ENCODE measurements at places on chromosomes 12 and 14. TPM values are rescaled to one million over a fixed set of nuclear protein-coding genes. Genes with fewer than 3 reads are reported as not detected.

RHOJ gene
- polyA plus RNA-seq: 78.7 TPM

- no peak for DNase-seq
Measured at GRCh38 chr14:54564071-54564867, 2.7 kb upstream of the SAMD4A start.

GRCh38 chr12:50918584-50919316 is 33.6 kb upstream of the HIGD1C start:
- no peak for DNase-seq

TSHR gene
- polyA plus RNA-seq: not detected

GRCh38 chr12:32402170-32402569 is 2.8 kb downstream of the FGD4 start:
- no peak for DNase-seq

GRCh38 chr14:21846227-21846885 is 172.7 kb upstream of the OR4E1 start:
- DNase-seq: no peak

DNA sequence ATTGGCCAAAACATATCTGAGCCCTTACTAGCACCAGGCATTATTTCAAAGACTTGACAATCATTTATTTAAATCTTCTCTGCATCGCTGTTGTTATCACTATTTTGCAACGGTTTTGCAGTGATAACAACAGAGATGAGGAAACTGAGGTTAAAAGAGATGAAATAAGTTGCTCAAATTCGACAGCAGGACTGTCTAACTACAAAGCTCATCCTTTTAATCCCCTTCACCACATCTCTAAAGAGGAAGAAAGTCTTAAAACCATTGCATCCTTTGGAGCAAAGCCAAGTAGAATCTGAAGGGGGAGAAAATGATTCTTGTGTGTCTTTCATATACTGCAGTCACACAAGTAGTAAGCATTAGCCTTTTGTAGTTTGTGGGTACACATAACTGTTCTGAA is 14.8 kb upstream of the ETNK1 start:
- DNase-seq: no peak

MYG1 gene
- 78.3 TPM for polyA plus RNA-seq

- no peak for DNase-seq
Measured at GRCh38 chr14:45290547-45290946, 37.5 kb upstream of the MIS18BP1 start.

KLRF1 gene
- not detected for polyA plus RNA-seq

SARNP gene
- polyA plus RNA-seq: 102 TPM

MMP17 gene
- polyA plus RNA-seq: 12.7 TPM

GRCh38 chr14:38837343-38838048 is 265.5 kb downstream of the SEC23A start:
- no peak for DNase-seq

FOXM1 gene
- 15.2 TPM for polyA plus RNA-seq

DNA sequence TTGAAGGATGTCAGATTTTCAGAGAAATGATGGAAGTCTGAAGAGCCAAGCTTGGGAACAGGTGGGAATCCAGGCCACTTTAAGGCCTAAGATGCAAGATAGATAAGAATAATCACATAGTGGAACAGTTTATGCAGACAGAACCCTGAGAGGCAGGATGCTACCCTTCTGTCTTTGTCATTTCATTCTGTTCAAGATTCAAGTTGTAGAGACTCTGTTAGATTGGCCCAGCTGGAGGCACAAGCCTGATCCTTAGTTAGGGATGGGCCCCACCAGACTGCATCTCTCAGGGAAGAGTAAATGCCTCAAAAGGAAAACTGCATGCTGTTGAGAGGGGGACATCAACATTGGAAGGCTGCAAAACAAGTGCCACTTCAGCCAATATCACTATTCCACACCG is 287.0 kb downstream of the PCNX1 start:
- DNase-seq: no peak

KRT77 gene
- not detected for polyA plus RNA-seq

DNA sequence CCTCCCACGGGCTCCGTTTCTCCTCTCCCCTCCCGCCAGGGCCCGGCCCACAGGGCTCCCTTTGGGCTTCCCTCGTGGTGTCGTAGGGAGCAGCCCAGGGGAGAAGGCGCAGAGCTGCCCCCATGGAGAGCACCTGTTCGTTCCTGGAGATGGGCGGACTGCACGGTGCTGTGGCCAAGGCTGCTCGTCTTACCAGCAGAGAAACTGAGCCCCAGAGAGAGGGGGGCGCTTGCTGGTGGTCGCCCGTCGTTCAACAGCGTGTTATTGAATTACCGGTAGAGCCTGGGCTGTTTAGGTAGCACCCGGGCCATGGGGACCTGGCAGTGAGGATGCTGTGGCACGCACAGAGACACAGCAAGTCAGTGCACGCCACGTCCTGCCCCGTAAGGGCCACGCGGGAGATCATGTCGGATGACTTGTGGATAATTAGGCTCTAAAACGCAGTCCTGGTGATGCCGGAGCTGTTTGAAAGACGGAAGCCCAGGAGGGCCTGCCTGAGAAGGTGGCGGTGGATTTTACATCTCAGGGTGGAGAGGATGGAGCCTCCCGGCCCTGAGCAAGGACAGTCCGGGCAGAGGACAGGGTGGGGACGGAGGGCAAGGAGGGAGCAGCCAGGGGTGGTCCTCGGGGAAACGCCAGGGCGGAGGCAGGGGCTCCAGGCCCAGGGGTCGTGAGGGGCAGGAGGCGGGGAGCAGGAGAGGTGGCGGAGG is 134.4 kb downstream of the ADGRD1 start:
- DNase-seq: no peak

DNA sequence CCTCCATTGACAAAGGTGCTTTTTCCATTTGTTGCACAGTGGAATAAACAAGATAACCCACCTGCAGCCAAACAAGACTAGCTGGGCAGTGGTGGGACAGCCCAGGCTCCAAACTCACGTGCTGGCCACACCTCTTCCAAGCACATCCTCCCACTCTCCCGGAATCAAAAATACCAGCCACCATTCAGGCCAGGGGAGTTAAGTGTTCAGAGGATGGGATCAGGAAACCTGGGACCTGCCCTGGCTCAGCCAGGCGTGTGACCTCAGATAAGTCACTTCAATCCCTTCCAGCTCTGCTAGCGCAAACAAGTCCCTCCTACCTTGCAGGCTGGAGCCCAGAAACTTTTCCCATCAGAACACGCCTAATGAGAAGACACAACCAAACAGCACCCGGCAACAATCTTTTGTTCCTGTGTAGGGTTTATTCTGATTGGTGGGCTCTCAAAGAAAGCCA is 43.3 kb downstream of the ACTN1 start:
- DNase-seq: no peak

- DNase-seq: no peak
Measured at GRCh38 chr14:73457041-73457923, 1.1 kb downstream of the NUMB start.

FGF6 gene
- not detected for polyA plus RNA-seq

- DNase-seq: peak; percentile 43
Measured at GRCh38 chr14:58077621-58078020, 74.4 kb downstream of the ARMH4 start.

STON2 gene
- not detected for polyA plus RNA-seq

DNA sequence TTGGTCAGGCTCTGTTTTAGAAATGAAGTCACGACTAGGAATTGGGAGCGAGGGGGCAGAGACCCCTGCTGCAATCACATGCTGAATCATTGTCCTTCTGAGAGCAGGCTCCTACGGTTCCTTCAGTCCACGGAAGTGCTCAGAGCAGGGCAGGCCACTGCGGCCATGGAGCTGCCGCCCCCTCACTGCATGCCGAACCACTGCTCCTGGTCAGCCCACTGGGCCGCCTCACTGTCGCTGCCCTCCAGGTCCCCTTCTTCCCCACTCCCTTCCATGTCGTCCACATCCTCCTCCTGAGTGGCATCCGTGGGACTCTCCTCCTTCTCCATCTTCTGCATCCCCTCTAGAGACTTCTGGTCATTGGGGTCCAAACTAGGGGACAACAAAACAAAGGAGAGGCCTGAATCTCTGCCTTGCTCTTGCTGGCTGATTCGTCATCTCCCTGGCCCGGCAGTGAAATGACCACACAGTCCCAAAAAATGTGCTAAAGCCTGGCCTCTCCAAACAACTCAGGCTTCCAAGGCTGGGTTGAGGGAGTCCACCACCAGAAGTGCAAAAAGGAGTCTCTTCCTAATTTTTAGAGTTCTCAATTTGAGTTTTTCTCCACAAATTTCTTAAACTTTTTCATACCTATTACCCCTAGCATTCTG is 29.4 kb downstream of the ANAPC7 start:
- DNase-seq: no peak

NAV3 gene
- polyA plus RNA-seq: 93.5 TPM

GRCh38 chr14:36091096-36091495 is 85.4 kb downstream of the PTCSC3 start:
- peak; percentile 89 for DNase-seq

GRCh38 chr12:25811656-25812126 is 146.8 kb upstream of the RASSF8 start:
- peak; percentile 24 for DNase-seq

DNA sequence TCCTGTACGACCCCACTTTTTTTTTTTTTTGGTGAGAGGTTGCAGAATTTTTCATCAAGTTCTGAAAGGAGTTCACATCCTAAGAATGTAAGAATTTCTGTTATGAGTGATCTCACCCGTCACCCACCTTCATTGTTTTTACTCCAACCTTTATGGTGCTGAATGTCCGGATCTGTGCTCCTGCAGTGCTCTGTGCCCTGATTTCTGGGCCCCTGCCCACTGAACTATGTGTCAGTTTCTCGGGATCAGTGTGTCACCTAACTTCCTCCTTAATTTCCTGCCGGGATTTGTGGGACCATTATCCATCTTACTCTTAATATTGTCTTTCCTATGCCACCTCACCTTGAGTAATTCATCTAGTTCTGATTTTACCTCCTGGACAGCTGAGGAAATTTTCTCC is 11.6 kb downstream of the RASSF8 start:
- DNase-seq: no peak

GRCh38 chr14:105838591-105839424 is 312.4 kb downstream of the TMEM121 start:
- DNase-seq: no peak

DNA sequence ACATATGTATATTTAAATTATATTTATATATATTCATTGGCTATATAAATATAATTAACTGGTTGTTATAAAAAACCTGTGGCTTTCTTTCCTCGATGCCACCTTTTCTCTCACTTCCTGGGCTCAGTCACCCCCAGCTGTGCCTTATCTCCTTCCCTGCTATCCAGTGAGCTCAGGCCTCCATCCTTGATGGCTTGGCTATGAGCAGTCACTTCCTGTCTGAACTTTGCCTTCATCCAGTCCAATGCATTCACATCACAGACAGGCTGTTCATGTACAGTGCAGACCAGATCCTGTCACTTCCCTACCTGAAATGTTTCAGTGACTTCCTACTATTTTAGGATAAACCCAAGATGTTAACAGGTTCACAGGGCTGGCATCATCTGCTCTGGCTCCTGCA is 115.3 kb upstream of the PRB2 start:
- no peak for DNase-seq

ACSM4 gene
- polyA plus RNA-seq: not detected

- no peak for DNase-seq
Measured at GRCh38 chr12:11584221-11584855, 65.1 kb upstream of the ETV6 start.

- no peak for DNase-seq
Measured at GRCh38 chr14:36361210-36361853, 40.9 kb upstream of the MBIP start.

DNA sequence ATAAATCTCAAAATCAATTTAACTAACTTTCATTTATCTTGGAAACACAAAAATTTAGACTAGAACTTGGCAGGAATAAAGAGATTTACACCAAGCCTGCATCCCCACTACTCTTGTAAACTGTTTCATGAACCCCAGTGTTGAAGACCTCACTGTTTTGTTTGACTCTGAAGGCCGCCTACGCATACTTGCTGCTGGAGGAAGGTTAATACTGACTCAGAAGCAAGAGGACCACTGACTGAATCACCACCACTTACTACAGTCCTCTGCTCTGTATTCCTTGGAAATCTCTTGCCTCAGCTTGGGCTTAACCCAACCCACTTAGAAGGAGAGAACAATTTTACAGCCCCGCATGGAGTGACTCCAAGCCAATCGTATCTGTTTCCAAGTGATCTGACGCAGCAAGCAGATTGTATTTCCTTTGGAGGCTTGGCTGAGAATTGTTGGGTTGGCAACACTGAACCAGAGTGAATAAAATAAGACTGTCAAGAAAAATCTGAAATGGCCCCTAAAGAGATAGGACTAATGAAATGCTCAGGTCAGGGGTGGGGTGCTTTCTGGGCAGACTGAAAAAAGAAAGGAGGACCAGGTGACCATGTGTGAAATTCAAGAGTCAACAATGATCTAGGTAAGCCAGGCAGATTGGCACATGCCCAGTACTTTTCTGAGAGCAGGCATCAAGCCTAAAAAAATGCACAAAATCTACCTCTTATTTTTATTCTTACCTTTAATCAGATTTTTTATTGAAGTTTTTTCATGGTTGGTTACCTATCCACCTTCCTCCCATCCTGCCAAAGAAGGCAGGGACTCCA is 248.6 kb downstream of the ZFP36L1 start:
- DNase-seq: peak; percentile 99

PPP4R4 gene
- polyA plus RNA-seq: 0.39 TPM

CACNB3 gene
- polyA plus RNA-seq: 48.2 TPM

BCL11B gene
- polyA plus RNA-seq: not detected

PRKD1 gene
- polyA plus RNA-seq: 19.8 TPM

SAMD15 gene
- 1.4 TPM for polyA plus RNA-seq

- DNase-seq: no peak
Measured at GRCh38 chr12:650983-651382, 12.3 kb downstream of the NINJ2 start.

- no peak for DNase-seq
Measured at GRCh38 chr12:56338308-56339157, at the start of gene IL23A. IL23A (plus strand) TSS chr12:56338884; CDS start chr12:56339045, 161 bp downstream.

GRCh38 chr14:60274448-60274847 is 25.4 kb downstream of the PPM1A start:
- DNase-seq: no peak

DNA sequence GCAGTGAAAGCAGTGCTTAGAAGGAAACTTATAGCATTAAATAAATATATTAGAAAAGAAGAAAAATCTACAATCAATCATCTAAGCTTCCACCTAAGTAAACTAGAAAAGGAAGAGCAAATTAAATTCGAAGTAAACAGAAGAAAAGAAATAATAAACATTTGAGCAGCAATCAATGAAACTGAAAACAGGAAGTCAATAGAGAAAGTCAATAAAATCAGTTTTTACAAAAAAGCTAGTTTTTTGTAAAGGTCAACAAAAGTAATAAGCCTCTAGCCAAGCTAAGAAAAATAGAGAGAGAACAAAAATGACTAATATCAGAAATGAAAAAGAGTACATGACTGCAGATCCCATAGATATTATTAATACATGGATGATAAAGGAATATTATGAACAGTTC is 34.2 kb upstream of the KTN1 start:
- no peak for DNase-seq

- DNase-seq: no peak
Measured at GRCh38 chr14:89899917-89900663, 54.4 kb downstream of the EFCAB11 start.
